ENCODE measurements at places on chromosomes 2 and 18.

- DNase-seq, result no peak
Measured at GRCh38 chr2:194621945-194622344, 1035.1 kb upstream of the SLC39A10 start.

DNA sequence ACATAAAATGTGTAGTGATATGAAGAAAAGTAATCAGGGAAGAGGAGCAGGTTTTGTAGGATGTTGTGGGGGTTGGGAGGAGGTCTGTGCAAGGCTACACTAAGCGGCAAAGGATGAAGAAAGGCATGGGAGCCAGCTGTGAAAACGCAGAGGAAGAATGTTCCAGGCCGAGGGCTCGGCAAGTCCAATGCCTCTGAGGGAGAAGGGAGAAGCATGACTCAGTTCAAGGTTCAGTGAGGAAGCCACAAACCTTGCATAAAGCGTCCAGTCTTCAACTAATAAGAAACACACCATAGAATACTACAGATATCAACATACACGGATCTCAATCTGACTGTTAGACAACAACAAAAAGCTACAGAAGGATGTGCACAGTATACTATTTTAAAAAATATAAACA lies 16.2 kb downstream of the EPB41L3 start:
- DNase-seq, result no peak

- DNase-seq, result no peak
Measured at GRCh38 chr2:98026927-98027522, 31.3 kb upstream of the TMEM131 start.

- DNase-seq, result no peak
Measured at GRCh38 chr2:100320547-100321178, 1.6 kb downstream of the LONRF2 start.

DNA sequence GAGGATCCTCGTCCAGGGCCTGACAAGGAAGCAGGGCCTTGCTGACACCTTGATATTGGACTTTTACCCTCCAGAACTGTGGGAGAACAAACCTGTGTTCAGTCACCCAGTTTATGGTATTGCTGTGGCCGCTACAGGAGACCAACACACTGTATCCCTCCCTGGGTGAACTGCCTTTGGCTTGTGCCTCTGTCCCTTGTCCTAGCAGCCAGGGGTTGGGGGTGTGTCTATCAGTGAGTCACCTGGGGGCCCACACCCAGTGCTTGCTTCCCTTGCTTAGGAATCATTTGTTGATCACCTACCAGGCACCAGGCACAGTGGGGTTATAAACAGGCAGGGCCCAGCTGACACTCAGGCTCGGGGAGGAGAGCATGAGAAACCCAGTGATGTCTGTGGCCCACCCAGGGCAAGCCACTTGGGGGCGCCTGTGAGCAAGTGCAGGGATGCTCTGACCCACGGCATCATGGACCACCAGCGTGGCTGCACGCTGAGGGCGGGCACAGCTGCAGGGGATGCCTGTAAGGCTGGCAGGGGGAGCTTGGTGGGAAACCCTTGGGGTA lies 17.1 kb downstream of the TMEM185B start:
- DNase-seq, result no peak

DNA sequence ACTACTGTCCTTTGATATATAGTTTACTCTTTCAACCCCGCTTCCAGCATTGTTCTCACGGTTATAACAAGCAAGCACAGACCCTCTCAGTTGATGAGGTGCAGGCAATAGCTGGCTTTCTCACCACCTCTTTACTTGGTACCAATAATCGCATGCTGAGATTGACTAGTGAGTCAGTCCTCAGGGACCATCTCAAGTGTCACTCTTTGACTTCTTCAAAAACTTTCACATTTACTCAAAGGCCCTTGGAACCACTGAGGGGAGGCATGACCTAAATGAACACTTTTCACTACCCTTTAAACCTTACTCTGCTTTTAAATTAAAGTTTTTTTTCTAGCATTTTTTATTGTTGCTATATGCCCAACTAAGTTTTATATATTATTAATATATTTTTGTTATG lies 101.8 kb downstream of the DAW1 start:
- DNase-seq, result no peak

Data from GOT3 (cell line).